ENCODE measurements at places on chromosomes 13 and 19.

DNA sequence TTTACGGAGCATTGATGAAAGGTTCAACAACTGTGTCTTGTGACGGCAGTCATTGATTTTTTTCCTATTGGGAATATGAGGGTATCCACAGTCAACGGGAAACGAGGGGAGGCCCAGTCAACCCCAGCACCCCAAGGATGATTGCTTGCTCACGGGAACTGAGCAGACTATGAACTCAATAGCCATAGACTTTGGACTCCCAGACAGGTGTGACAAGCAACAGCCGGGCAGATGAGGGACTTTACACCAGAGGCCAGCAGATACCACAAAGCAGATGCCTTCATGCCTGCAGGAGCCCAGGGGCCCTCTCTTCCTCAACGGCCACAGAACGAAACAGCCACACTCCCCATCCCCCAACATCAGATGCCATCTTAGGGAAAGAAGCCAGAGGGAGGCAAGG, 80.3 kb upstream of the FLT1 start:
- peaks cover 2% of the 10 kb centered on the region for H3K27me3 ChIP-seq
- DNase-seq = no peak
- no peak overlapping the region for H3K27ac ChIP-seq
- no peaks in the 10 kb centered on the region for H3K36me3 ChIP-seq

DNA sequence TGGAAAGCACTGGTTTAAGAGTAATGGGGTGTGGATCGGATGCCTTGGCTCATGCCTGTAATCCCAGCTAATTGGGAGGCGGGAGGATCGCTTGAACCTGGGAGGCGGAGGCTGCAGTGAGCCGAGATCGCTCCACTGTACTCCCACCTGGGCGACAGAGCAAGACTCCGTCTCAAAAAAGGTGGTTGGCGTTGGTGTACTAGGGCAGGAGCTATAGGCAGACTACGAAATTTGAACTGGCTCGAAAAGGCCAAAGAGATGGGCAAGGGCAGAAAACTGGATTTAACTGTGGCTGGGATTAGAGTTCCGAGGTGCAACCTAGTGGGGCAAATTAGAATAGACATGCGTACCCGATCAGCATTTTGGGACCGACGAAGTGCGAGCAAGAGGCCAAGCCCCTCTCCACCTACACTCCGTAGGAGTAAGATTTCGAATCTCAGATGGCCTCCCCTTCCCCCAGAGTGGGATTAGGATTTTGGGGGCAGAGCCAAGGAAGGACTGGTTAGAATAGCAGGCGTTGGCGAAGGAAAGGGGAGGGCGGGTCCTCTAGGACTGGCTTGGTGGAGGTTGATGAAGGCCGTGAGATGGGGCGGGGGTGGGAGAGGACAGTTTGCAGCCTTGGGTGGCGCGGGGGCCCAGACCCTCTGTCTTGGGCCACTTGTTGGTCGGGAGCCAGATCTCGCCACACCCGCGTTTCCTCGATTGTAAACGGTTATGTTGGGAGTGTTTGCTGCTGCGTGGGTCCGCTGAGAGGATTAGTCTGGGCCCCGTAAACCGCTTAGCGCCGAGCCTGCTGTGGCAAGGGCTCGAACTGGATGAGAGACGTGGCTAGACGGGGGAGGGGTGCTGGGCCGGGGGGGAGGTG, 2.0 kb upstream of the INAFM1 start:
- peaks cover 35% of the 10 kb centered on the region for H3K4me1 ChIP-seq
- no peak for DNase-seq
- H3K4me3 ChIP-seq = peak overlapping the region; percentile 93
- H3K36me3 ChIP-seq = peaks cover 5% of the 10 kb centered on the region
- peaks cover 14% of the 10 kb centered on the region for H3K27me3 ChIP-seq

DNA sequence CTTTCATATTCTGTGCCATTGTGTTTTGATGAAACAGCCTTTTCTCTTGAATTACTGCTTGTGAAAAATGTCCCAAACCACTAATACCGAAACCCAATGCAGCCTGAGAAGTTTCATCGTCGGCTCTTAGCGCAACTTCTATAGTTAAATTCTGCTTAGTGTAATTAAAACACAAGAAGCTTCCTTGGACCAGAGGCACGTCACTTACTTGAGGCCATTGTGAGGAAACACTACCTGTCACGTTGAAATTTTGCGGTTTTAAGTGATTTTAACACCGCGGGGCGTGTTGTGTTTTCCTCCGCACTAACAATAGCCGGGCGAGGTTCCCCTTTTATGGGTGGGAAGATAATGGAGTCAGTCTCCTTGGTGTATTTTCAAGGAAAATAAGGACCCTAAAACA, 70.9 kb downstream of the GGACT start:
- H3K36me3 ChIP-seq = peaks cover 2% of the 10 kb centered on the region
- H3K27ac ChIP-seq = no peak overlapping the region
- no peak overlapping the region for H3K4me3 ChIP-seq
- H3K27me3 ChIP-seq = peaks cover 5% of the 10 kb centered on the region

GRCh38 chr13:43626994-43627393, 159.8 kb downstream of the ENOX1 start:
- no peak for DNase-seq
- peaks cover 10% of the 10 kb centered on the region for H3K36me3 ChIP-seq
- no peaks in the 10 kb centered on the region for H3K27me3 ChIP-seq
- H3K4me1 ChIP-seq = no peaks in the 10 kb centered on the region
- H3K27ac ChIP-seq = no peak overlapping the region

- no peaks in the 10 kb centered on the region for H3K27me3 ChIP-seq
- no peak for DNase-seq
- peaks cover 4% of the 10 kb centered on the region for H3K4me1 ChIP-seq
- H3K4me3 ChIP-seq = no peak overlapping the region
- H3K36me3 ChIP-seq = no peaks in the 10 kb centered on the region
Observed at GRCh38 chr13:90246005-90246404, 1101.5 kb upstream of the MIR17HG start.

DNA sequence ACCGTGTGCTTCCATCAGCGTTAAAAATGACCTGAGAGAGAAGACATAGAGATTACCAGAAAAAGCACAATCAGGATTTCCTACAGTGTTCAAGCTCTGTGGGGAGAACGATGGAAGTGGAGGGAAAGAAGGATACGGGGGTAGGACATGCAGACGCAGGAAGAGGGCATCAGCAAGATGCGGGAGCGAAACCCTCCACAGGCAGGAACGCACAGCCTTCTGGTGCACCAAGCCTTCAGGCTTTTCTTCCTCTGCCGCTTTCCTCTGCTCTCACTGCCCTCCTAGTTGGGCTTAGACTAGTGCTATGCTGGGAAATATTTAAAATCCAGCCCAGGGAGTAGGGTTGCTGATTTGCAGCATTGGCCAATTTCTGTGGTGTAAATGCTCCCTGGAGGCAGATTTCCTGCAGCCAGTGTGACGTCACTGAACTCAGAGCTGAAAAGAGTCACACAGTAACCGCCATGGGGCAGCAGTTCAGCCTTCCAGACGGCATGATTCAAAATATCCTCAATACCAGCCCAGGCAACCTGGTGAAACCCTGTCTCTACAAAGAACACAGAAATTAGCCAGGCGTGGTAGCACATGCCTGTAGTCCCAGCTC, 205.1 kb upstream of the SOX1 start:
- H3K36me3 ChIP-seq = no peaks in the 10 kb centered on the region
- H3K4me1 ChIP-seq = peaks cover 14% of the 10 kb centered on the region
- H3K27me3 ChIP-seq = no peaks in the 10 kb centered on the region
- DNase-seq = no peak
- no peak overlapping the region for H3K4me3 ChIP-seq

- peak overlapping the region; percentile 8 for H3K27ac ChIP-seq
- H3K4me1 ChIP-seq = no peaks in the 10 kb centered on the region
- no peak overlapping the region for H3K4me3 ChIP-seq
- no peaks in the 10 kb centered on the region for H3K27me3 ChIP-seq
- DNase-seq = no peak
Observed at GRCh38 chr19:8115805-8116396, 33.5 kb downstream of the FBN3 start.

DNA sequence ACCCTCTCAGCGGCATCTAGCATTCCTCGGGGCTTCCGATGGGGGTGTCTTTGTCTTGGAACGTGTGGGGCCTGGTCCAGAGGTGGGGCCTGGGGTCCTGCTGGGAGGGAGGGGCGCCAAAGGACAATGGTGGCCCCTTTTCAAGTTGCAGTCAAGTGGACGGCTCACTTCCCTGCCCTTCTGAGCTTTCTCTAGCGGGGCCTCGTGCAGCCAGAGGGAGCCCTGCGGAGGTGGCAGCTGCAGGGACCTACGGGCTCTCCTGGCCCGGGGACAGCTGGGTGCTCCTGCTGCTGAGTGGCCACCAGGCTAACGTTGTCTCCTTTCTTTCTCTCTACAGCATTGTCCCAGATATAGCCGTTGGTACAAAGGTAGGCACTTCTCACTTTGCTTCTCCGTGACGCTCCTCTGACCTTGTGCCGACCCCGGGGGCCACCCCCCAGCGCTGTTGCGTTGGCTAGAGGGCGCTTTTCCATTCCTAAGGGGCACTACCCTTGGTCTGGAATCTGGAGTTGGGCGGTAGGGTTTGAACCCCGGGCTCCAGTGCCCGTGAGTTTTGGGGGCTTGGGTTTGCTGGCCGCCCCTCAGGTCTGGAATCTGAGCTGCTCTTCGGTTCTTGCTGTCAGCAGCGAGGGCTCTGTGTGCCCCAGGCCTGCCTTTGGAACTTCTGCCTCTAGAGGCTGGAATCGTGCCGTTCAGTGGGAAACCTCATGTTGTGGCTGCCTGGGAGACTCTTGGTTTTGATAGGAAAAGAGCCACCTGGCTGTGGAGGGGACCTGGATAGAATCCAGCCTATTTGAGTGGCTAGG, 2.0 kb downstream of the PTBP1 start:
- H3K27me3 ChIP-seq = peaks cover 17% of the 10 kb centered on the region
- H3K4me3 ChIP-seq = peak overlapping the region; percentile 98
- H3K4me1 ChIP-seq = peaks cover 39% of the 10 kb centered on the region

- H3K27ac ChIP-seq = no peak overlapping the region
- peaks cover 6% of the 10 kb centered on the region for H3K4me1 ChIP-seq
Observed at GRCh38 chr19:45395821-45396617, 8.8 kb downstream of the PPP1R13L start.

GRCh38 chr19:3068071-3068470, 5.8 kb upstream of the TLE5 start:
- no peak overlapping the region for H3K27ac ChIP-seq
- H3K27me3 ChIP-seq = no peaks in the 10 kb centered on the region
- DNase-seq = no peak
- no peaks in the 10 kb centered on the region for H3K4me1 ChIP-seq
- no peaks in the 10 kb centered on the region for H3K36me3 ChIP-seq

GRCh38 chr13:94712812-94713560, 641 bp upstream of the SOX21 start:
- H3K27ac ChIP-seq = no peak overlapping the region
- H3K36me3 ChIP-seq = peaks cover 21% of the 10 kb centered on the region
- H3K27me3 ChIP-seq = peaks cover 78% of the 10 kb centered on the region
- peak overlapping the region; percentile 100 for H3K4me3 ChIP-seq
- H3K4me1 ChIP-seq = peaks cover 66% of the 10 kb centered on the region
- peak; percentile 52 for DNase-seq

- no peaks in the 10 kb centered on the region for H3K27me3 ChIP-seq
- no peak for DNase-seq
- peaks cover 8% of the 10 kb centered on the region for H3K4me1 ChIP-seq
- H3K27ac ChIP-seq = no peak overlapping the region
- H3K4me3 ChIP-seq = no peak overlapping the region
- H3K36me3 ChIP-seq = peaks cover 80% of the 10 kb centered on the region
Observed at GRCh38 chr19:57719901-57720519, 7.4 kb downstream of the ZNF671 start.

- no peaks in the 10 kb centered on the region for H3K27me3 ChIP-seq
- peaks cover 25% of the 10 kb centered on the region for H3K4me1 ChIP-seq
- peaks cover 25% of the 10 kb centered on the region for H3K36me3 ChIP-seq
- no peak overlapping the region for H3K27ac ChIP-seq
Observed at GRCh38 chr13:50006426-50007135, 8.7 kb upstream of the KCNRG start.

- H3K27ac ChIP-seq = peak overlapping the region; percentile 94
- H3K4me1 ChIP-seq = peaks cover 64% of the 10 kb centered on the region
Observed at GRCh38 chr13:93228643-93228937, 2.0 kb downstream of the GPC6 start.

GRCh38 chr13:52461265-52461664, 6.0 kb downstream of the CKAP2 start:
- DNase-seq = no peak
- no peak overlapping the region for H3K27ac ChIP-seq
- H3K4me1 ChIP-seq = peaks cover 37% of the 10 kb centered on the region
- no peaks in the 10 kb centered on the region for H3K27me3 ChIP-seq

GRCh38 chr19:31266196-31266595, 83.0 kb downstream of the TSHZ3 start:
- H3K27ac ChIP-seq = no peak overlapping the region
- DNase-seq = no peak
- H3K27me3 ChIP-seq = no peaks in the 10 kb centered on the region
- peaks cover 1% of the 10 kb centered on the region for H3K4me1 ChIP-seq
- H3K4me3 ChIP-seq = no peak overlapping the region
- H3K36me3 ChIP-seq = no peaks in the 10 kb centered on the region

GRCh38 chr19:3696660-3696995, 3.6 kb downstream of the PIP5K1C start:
- no peaks in the 10 kb centered on the region for H3K36me3 ChIP-seq
- peaks cover 13% of the 10 kb centered on the region for H3K4me1 ChIP-seq
- peak overlapping the region; percentile 68 for H3K4me3 ChIP-seq
